ENCODE measurements at places on chromosomes 5 and 9.

- peak; percentile 83 for DNase-seq
Observed at GRCh38 chr5:178895615-178896571, at the start of gene ZFP2. TSS of gene ZFP2 (plus strand) at chr5:178895913. CDS start at chr5:178931314, 35,401 bp downstream.

DNA sequence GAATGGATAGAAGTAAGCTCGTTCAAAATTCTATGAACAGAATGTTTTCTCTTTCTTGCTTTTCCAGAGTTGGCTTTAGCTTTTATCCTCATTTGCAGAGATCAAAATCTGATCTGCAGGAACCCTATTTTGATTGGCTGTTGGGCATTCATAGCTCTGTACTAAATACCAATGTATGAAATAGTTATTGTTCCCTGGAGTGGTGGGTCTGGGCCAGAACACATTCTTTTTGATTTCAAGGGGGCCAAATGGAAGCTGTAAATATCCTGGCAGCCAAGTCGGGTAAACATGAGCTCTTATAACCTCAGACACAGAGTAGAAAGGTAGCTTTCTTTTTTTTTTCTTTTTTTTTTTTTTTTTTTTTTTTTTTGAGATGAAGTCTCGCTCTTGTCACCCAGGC lies 241.5 kb downstream of the PDZD2 start:
- DNase-seq = no peak

GRCh38 chr5:41875121-41875520 lies 4.9 kb upstream of the OXCT1 start:
- no peak for DNase-seq

- no peak for DNase-seq
Observed at GRCh38 chr9:133693703-133694529, 44.2 kb downstream of the SARDH start.

DNA sequence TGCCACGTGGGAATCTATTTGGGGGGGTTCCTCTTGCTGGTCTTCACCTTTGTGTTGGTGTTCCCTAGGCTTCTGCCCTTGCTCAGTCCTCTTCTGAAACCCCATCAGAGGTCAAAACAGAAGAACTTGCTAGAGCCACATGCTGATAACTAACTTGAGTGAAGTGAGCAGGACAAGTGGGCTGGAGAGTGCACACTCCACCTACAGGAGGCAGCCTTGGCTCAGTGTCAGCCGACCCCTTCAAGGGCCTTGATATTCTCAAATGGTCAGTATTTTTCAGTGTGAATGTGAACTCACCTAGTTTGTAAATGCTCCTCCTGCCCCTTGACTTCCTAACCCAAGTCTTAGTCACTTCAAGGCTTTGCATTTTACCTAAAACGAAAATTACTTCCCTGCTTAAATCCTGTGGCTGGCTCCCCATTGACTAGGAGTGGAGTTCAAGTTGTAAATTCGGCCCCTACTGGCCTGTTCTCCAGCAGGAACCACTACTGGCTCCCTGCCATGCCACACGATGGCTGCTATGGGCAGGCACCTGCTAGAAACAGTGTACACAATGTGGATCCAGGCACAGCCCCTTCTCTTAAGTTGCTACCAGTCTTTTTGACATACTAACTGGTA lies 3.6 kb upstream of the SLC1A3 start:
- DNase-seq = peak; percentile 67

DNA sequence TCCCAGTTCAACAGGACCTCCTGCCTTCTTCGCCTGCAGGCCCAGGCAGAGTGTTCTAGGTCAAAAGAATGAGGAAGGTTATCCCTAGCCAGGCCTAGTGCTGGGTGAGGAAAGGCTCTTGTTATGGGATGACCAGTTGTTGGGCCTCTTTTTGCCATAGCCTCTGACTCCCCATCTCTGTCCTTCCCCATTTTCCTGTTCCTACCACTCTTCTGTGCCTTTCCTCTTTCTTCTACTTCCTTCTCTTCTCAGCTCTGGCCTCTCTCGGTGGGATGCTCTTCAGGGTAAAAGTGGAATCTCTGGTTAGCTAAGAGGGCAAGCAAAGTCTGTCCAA lies 1.2 kb upstream of the PCDH1 start:
- DNase-seq = no peak

GRCh38 chr5:117793963-117794362 lies 1194.4 kb downstream of the DTWD2 start:
- no peak for DNase-seq

DNA sequence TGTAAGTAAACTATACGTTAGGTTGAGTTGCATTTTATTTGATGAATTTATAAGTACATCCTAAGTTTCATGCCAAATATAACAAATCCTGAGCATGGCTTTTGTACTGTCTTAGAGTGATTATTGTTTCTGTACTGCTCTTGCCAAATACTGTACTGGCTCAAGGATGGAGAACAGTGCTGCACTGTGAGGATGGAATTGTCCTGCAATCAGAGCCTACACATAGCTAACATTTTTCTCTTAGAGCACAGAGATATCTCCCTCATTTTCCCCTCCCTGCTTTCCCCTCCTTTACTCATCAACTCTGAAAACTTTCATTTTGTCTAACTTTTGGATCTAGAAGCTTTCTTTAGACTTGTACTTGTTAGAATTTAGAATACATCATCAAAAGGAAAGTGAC lies 28.3 kb downstream of the LRRC70 start:
- no peak for DNase-seq

DNA sequence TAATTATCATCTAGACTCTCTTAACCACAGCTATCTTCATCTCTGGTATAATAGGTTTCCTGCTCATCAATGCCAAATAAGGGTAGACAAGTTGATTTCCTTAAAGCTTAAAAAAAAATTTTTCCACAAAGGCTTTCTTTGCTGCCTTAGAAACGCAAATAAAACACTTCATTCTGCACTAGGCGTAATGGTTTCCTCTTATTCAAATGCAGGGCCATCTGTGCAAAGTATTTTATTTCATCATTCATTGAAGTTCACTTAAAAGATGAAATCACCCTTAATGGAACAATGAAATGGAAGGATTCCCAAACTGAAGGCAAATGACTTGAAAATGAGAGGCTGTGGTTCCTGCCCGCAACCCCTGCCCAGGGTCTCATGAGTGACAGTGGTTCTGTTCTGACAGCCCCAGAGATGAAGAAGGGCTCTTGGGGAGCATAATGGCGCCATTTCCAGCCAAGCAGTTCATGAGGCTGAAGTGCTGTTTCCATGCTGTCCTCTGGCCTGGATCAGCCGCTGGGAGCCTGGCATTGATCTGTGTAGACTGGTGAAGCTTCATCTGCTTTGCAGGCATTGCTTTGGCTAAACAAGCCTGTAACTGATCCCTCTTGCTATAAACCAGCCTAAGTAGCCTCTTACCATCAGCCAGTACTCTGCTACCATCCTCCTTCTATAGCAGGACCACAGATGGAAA lies 276.9 kb upstream of the WWC1 start:
- no peak for DNase-seq

- no peak for DNase-seq
Observed at GRCh38 chr9:96152550-96152949, 149.4 kb downstream of the HSD17B3 start.

- DNase-seq = peak; percentile 39
Observed at GRCh38 chr5:66680221-66680620, 84.0 kb downstream of the MAST4 start.

DNA sequence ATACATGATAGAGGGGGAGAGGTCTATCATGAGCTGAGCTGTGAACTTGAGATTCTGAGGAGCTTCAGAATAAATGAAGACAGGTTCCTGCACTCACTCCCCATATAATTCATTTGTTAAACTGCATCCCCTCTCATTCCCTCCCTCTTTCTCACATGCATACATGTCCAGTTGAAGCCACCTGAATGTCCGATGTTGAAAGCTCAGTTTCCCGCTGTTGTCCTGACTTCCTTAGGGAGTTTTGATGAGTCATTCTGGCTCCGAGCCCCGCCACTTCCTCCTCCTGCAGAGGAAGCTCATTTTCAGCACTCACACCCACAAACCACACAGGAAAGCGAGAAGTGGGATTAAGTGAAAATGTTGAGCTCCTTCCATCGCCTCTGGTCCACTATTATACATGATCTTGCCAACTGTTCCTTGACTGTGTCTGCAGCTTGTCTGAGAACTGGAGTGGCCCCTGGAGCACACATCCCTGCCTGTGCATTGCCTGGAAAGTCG lies 121.2 kb downstream of the CEMIP2 start:
- DNase-seq = peak; percentile 50

- DNase-seq = no peak
Observed at GRCh38 chr9:20437476-20437875, 184.8 kb downstream of the MLLT3 start.

DNA sequence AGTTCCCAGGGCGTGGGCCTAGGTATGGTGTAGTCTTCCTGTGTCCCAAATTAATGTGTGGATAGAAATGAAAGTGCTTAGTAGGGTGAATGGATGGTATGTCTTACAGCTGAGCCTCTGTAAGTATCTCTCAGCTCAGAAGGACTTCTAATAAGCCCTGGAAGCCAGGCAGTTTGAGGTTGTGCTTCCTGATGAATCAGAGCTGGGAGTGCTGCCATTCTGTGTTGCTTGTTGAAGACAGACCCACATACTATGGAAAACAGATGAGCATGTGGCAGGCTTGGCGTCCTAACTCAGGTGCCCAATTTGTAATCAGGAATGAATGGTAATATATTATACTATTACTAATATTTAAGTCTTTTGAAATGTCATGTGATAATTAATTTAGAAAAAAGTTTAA lies 69.8 kb downstream of the CMYA5 start:
- DNase-seq = no peak

- DNase-seq = no peak
Observed at GRCh38 chr9:17907779-17908508, 329.1 kb downstream of the SH3GL2 start.

DNA sequence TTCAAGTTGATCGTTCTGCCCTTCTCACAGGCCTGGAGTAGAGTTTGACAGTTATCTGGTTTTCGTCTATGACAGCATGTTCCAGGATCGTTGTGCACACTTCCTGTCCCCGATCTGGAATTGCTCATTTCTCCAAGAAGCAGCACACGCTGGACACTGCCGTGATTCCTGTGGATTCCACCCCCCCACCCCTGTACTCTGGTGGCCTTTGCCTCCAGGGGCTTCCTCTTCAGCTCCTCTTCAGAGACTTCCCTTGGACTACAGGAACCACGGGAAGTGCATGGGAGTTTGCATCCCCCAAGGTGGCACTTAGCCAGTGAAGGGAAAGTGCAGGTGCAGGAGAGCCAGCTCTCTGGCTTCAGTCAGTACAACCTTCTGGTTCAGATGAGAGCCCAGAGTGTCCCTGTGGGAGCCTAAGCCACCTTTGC lies 160.7 kb downstream of the CACNA1B start:
- DNase-seq = peak; percentile 40

- no peak for DNase-seq
Observed at GRCh38 chr5:60219921-60220320, 326.4 kb upstream of the PDE4D start.

DNA sequence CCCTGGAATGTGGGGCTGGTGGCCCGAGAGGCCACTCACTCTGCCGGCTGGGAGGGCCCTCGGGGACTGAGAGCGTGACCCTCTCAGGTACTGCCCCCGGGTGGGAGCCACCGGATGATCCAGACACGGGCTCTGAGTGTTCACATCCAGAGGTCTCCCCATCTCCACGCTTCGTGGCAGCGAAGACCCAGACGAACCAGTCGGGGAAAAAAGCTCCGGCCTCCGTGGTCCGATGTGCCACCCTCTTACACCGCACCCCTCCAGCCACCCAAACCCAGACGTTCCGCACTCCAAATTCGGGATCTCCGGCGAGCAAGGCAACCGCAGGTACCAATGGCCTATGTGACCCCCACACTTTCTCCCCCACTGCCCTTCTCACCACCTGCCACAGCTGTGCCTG lies 49.5 kb downstream of the AMBP start:
- DNase-seq = no peak

GRCh38 chr9:98864281-98865174 lies 57.1 kb downstream of the GALNT12 start:
- DNase-seq = no peak

GRCh38 chr5:84480873-84481637 lies 96.4 kb upstream of the EDIL3 start:
- DNase-seq = peak; percentile 4

DNA sequence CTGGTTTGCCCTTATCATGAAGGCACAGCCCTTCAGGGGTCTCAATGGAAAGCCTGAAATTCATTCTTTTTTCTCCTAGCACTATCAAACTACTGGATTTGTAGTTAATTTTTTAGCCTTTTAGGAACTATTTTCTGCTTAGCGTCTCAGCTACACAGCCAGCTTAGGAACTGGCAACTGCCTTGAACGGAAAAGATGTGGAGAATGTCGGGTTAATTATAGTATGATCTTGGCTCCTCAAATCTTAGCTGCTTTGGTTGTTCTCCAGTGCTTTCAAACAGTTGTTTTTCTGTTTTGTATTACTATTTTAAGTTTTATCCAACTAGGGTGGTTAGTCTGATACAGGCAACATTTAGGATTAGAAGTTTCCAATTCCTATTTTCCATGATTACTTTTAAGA lies 44.1 kb downstream of the CCNH start:
- DNase-seq = no peak

- no peak for DNase-seq
Observed at GRCh38 chr9:126521551-126521950, 92.2 kb upstream of the LMX1B start.

GRCh38 chr9:7115606-7116005 lies 357.8 kb downstream of the KDM4C start:
- no peak for DNase-seq

DNA sequence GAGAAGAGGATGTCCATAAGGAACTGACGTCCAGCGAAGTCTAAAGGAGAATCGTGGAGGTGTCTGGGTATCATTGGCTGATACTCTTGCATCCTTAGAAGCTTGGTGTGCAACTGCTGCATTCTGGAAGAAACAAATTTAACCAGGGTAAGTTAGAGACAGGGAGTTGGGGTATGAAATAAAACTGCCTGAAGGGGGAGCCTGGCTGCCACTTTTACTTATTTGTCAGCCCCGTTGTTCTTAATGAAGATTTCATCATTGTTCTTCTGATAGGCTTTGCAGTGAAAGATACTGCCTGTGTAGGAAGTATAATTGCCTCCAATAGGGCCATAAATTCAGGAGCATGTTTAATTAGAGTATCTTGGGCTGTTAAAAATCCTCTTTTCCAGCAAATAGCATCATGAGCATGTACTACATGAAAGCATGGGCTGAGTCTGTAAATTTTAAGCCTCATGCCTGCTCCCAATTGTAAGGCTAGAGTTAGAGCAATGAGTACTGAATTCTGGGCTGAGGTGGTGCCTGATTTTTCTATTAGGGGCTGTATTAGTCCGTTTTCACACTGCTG lies 1264.5 kb upstream of the ACO1 start:
- peak; percentile 24 for DNase-seq

DNA sequence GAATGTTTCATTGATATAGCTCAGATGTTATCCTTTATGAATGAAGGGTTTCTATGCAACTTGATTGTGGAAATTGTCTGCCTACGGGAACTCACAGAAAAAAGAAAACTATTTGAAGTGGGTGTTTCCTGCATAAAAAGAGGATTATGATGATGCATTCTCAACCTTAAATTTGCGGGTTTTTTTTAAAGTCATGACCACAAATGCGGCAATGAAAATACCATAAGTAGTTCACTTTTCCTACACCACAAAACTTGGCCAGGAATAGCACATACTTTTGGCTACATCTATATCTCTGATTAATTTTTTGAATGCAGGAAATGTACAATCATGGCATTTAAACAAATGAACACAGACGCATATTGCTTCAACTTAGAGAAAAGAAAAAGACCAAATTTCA lies 754.7 kb downstream of the DTWD2 start:
- no peak for DNase-seq

Measured in ELF-1 (cell line).